ENCODE measurements at places on chromosomes 12 and 14.
A peak's percentile ranks its signal among the peaks of the same experiment; 100 is the strongest.

DNA sequence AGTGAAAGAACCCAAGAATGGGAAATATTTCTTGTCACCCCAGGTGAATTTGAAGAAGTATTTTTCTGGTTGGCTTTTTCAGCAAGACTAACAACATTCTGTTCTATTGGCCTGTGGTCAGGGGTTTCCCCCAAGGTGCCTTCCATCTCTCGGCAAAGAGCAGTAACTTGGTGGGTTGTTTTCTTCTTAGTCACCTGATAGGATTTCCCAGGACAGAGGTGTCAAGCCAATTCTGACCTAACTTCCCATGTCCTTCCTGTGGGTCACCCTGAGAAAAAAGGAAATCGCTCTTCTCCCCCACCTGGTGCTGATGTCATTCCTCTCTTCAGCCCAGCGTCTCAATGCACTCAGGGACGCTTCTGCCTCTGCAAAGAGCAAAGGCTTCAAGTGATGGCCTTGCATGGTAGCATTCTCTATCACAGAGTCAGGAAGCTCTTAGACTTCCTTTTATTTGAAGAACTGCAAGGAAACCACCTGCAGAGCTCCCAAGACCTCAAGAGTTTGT lies 16.1 kb upstream of the IFNG start:
- peak; percentile 42 for DNase-seq

- no peak for DNase-seq
Measured at GRCh38 chr12:48128800-48129199, 9.6 kb downstream of the PFKM start.

GRCh38 chr12:104792570-104792969 lies 165.5 kb downstream of the SLC41A2 start:
- DNase-seq, result peak; percentile 67

- no peak for DNase-seq
Measured at GRCh38 chr12:110906083-110906482, 14.3 kb downstream of the MYL2 start.

- no peak for DNase-seq
Measured at GRCh38 chr12:40566271-40566670, 126.0 kb upstream of the CNTN1 start.

GRCh38 chr12:65962921-65963861 lies 138.9 kb downstream of the HMGA2 start:
- peak; percentile 53 for DNase-seq

DNA sequence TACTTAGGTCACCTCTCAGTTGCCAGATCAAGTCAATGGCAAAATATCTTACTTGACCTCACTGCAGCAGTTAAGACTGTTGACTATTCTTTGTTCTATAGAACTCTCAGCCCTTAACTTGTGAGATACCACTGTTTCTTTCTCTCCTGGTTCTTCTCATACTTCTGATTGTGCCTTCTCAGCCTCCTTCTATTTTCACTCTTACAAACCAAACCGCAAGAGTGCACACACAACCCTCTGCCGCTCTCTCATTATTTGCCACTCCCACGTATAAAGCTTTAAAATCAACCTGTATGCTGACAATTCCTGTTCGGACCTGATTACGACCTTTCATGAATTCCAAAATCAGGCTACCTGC lies 4.5 kb downstream of the E2F7 start:
- DNase-seq, result no peak

- DNase-seq, result no peak
Measured at GRCh38 chr12:39638178-39638577, 18.6 kb upstream of the ABCD2 start.

GRCh38 chr14:89420502-89420901 lies 3.5 kb upstream of the FOXN3 start:
- no peak for DNase-seq
